ENCODE measurements at places on chromosomes 12 and 14.

DNA sequence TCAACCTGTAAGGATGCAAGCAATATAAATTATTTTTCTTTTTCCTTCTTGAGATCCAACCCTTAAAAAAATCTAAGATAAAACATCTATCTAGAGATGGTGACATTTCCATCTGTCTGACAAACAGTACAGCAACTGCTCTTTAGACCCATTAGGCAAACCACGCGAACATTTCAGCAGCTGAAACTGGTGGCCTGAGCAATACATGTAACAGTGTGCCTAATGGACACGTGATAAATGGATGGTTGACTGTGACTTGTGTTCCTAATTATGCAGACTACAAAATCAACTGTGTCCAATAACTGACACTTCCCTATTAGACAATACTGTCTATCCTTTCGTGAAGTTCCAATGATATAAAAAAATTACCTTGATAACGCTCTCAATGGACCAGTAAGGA lies 18.9 kb downstream of the E2F7 start:
- no peak for DNase-seq

DNA sequence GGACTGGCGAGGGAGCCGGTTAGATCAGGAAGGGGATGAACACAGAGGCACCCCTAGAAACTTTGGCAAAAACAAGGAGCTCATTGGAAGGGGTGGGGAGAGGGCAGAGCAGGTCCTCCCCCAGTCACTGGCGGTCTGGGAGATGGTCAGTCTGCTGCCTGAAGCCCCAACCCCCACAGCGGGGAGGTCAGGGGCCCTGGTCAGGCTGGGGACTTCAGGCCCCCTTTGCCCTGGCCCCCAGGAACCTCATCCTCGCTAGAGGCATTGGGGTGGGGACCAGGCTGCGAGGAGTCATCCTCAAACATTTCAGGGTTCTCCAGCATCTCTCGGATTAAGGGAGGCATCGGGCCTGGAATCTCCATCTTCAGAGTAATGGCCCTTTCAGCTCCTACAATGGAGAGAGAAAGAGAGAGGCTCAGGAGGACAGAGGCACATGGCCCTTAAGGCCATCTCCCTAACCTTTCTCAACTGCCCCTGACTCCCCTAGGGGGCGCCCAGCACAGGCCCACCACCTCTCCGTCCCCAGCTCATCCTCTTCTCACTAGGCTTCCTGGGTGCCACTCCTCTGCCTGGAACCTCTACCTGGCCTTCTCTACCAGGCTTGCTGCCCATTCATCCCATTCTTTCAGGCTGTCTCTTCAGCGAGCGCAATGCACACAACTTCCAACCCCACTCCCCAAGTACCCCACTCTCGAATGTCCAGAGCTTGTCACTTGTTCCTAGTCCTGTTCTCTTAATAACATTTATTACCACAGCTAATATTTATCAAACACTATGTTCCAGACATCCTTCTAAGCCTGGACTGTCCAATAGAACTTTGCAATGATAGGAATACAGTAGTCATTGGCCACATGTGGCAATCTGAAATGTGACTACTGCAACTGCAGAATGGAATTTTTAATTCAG lies 4.7 kb upstream of the ITGB7 start:
- DNase-seq = no peak

- no peak for DNase-seq
Measured at GRCh38 chr12:119011231-119011630, 29.9 kb downstream of the SRRM4 start.

DNA sequence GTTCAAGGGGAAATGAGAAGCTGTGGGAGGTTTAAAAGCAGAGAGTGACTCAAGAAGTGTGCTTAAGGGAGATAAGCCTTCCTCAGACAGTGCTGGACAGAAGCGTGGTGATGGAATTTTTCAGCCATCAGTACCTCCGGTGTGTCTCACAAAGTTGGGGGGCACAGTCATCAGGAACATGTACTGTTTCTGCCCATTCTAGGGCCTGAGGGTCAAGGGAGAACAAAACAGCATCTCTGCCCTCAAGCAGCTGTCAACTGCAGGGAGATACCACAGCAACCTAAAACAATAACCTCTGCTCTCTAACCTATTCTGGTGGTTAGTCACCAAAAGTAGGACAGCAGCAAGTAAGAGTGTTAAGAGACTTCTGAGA lies 2.0 kb upstream of the STON2 start:
- peak; percentile 30 for DNase-seq

DNA sequence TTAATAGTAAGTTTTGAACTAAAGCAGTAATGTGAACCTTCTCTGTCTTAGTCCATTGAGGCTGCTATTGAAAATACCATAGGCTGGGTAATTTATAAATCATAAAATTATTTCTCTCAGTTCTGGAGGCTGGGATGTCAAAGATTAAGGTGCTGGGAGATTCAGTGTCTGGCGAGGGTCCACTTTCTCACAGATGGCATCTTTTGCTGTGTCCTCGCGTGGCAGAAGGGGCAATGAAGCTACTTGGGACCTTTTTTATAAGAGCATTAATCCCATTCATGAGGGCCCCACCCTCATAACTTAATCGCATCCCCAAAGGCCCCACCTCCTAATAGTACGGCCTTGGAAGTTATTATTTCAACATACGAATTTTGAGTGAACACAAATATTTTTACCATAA lies 28.4 kb downstream of the LIN7A start:
- no peak for DNase-seq

DNA sequence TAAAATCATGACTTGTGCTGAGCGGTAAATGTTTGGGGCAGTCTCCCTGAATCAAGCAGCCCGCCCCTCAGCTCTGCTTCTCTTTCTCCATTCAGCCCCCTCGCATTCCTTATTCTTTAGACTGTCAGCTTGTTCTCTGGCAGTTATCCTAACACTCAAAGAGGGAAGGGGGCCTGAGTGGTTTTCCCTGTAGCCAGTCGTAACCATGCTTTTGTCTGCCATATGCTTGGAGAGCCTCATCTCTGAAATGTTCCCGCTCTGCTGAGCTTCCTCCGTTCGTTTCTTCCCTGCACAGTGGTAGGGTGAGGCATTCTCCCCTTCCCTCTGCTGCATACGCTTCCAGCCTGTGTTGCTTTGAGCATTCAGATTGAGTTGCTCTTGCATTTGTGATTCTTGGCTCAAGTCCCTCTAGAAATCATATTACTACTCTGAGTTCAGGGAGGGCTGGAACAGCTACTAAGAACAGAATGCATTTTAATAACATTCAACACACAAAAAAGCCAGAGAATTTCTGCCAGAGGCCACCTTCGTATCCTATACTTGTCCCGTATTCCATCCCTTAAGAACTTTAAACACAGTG lies 119.7 kb downstream of the FBXL14 start:
- peak; percentile 41 for DNase-seq

- peak; percentile 33 for DNase-seq
Measured at GRCh38 chr12:113471619-113472171, at the start of gene LHX5. LHX5 (minus strand) TSS chr12:113471871; CDS start chr12:113471498, 373 bp downstream.

DNA sequence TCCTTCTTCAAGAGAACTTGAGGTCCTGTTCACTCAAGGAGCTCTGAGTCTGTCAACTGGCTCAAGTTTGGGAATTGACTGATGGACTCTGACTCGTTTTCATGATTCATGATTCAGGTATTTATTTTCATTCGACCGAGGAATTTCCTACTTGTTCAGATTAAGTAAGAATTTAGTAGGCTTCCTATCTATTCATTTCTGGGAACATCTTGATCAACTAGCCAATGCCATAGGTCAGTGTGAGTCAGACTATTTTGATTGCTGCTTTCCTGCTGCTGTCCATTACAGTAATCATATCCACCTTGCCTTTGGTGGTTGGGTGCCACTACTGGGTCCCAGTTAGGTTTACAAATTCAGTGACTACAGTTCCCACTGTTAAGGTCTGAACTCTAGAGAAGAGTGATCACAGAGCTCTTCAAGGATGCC lies 6.1 kb downstream of the FAM186A start:
- DNase-seq = peak; percentile 82

- no peak for DNase-seq
Measured at GRCh38 chr12:6328045-6328779, 13.7 kb downstream of the TNFRSF1A start.

DNA sequence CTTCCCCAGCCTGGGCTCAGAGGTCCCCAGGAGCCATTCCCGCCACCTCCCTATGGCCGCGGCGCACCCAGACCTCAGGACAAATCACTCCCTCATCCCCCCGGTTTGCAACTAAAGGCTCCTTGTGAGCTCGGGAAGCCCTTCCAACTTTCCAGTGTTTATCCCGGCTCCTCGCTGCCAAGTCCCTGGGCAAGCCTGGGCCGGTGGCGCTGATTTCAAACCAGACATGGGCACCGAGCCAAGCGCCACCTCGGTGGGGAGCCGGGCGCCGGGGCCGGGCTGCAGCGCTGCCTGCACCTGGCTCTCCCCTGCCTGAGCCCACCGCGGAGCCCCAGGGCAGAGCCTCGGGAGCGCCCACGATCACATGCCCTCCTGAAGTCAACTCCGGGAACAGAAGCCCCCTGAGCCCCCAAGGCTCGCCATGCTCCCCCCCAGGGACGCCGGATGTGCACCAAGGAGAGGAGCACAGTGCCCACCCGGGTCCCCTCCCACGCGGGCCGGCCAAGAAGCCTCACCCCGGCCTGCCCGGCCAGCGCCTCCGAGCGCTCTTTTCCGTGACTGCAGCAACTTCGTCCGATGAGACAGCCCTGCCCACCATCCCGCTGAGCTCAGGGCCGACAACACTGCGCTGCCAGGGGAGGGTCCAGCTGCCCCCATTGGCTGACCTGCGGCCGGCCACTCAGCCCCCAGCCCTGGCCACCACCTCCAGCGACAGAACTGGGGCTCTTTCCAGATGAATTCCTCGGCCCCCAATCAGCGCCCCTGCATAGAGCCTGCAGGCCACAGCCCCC lies 50.0 kb downstream of the NCOR2 start:
- DNase-seq = peak; percentile 88

DNA sequence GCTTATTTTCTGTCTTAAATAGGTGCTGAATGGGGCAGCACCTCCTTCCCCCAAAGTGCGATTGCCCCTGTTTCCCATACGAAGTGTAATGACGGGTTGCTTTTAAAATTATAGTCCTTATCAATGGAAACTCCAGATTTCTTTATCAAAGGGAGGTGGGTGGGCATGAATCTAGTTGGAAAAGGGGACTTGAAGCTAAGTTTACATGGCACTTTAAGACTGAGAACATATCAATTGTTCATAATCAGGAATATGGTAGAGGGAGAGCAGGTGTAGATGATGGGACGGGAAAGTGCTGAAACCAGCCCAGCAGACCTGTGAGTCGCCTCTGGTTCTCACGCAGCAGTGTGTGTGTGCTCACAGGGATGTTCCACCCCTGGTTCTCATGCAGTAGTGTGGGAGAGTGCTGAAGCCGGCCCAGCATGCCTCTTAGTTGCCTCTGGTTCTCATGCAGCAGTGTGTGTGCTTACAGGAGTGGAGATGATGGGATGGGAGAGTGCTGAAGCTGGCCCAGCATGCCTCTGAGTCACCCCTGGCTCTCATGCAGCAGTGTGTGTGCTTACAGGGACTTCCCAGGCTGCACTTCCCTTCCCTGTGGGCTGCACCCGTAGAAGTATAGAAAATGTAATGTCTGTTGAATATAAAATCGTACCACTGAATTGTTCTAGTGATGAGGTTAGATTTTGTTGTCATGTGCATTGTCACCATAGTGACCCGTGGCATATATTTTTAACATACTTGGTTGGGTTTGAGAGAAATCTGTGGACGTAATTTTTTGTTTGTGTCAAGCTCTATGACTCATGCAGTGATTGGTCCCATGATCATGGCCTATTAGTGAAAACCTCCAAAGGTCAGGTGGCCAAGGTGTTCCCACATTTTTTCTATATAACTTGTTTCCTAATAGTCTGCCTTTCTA lies 51.6 kb downstream of the GPATCH2L start:
- DNase-seq = peak; percentile 97

- no peak for DNase-seq
Measured at GRCh38 chr14:77058117-77058516, 29.6 kb upstream of the IRF2BPL start.

DNA sequence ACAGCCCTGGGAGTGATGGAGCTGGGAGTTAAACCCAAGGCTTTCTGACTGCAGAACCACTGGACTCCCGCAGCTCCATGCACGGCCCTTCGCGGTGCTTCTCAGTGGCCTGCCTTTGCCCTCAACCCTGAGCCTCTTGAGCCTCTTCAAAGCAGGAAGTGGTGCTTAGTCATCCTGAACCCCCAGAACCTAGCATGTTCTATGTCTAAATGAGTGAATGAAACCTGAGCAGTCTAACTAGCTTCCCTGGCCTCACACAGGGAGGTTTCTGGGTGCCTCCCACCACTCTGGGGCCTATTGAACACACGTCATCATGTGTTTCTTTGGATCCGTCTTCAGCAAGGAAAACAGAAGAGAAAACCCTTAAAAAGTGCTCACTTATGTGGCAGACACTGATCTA lies 117.9 kb upstream of the SFSWAP start:
- no peak for DNase-seq

GRCh38 chr12:127515941-127516340 lies 751.0 kb upstream of the TMEM132C start:
- no peak for DNase-seq

- DNase-seq = no peak
Measured at GRCh38 chr12:51217133-51217967, 512 bp downstream of the POU6F1 start.

GRCh38 chr12:102690253-102690652 lies 209.9 kb upstream of the IGF1 start:
- no peak for DNase-seq

DNA sequence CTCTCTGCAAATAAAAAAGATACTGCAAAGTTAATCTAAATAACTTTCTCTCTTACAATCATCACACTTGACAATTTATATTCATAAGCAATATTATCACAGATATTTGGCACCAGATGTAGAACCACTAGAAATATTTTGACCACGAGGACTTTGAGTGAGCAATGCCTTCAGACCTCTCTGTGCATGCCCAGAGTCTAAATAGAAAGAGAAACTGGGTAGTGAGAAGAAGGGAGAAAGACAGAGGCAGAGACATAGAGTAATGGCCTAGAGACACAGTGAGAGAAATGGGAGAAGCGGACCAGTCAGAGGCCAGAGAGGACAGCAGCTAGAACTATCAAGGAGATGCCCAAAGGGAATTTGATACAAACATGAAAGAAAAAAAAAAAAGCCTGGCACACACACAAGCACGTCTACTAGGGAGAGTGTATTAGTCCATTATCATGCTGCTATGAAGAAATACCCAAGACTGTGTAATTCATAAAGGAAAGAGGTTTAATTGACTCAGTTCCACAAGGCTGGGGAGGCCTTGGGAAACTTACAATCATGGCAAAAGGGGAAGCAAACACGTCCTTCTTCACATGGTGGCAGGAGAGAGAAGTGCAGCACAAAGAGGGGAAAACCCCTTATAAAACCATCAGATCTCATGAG lies 41.1 kb downstream of the BMP4 start:
- no peak for DNase-seq

DNA sequence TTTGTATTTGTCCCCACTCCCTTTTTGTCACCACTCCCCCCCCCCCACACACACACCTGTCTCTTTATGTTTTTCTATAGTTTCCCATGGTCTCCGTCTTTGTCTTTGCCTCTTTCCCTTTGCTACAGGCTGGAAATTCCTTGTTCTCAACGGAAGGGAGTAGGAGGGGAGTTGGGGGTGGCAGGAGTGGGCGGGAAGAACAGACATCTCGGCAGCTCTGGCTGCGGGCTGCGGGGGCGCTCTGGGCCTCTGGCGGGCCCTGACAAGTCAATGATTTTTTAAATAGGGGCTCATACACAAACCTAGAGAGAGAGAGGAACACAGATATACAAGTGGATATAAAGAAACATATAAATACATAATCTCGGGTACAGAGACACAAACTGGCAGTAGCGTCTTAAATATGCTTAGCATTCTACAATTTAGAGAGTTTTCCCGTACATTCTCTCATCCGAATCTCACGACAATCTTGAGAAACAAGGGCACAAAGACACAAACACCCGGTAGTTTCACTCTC lies 2.4 kb upstream of the NAB2 start:
- DNase-seq = peak; percentile 70

- no peak for DNase-seq
Measured at GRCh38 chr12:54564768-54565167, 15.4 kb downstream of the PDE1B start.

GRCh38 chr12:124392271-124392666 lies 97.4 kb downstream of the RFLNA start:
- no peak for DNase-seq

Data from epithelial cell of esophagus (primary cell).